Ascending aorta (tissue), 2 donors: ENCODE measurements at places on chromosomes 7 and 10.

DNA sequence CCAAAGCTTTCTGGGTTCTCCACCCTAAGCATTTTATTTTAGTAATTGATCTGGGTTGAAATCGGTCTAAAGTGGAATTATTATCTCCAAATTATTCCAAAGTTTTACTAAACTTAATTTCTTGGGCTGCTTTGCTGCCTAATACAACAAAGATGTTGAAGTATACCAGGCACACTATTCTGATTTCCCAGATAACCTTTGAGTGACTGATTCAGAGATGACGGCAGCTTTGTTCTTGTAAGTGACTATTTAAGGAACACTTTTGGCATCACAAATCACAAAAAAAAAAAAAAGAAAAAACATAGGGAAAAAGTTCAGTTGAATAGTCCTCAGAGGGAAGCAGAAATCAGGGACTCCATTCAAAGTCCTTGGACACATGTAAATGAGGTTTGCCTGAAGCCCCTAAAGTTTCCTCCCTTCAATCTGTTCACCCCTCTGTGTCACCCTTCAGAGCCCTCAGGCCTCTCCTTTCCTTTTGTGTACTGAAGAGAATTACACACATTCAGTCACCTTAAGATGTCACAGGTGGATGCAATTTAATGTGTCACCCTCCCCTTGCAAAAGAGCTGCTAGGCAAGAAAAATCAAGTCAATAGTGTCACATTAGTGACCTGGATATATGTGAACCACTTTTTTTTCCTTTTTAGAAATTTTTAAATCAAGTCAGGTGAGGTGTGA, 81.5 kb downstream of the RTKN2 start:
- DNase-seq = no peak

- no peak for DNase-seq
These were observed 36.3 kb downstream of the AKR1B1 start for GRCh38 chr7:134422638-134423037.

GRCh38 chr10:78581133-78581694, 487.6 kb upstream of the ZMIZ1 start:
- no peak for DNase-seq

DNA sequence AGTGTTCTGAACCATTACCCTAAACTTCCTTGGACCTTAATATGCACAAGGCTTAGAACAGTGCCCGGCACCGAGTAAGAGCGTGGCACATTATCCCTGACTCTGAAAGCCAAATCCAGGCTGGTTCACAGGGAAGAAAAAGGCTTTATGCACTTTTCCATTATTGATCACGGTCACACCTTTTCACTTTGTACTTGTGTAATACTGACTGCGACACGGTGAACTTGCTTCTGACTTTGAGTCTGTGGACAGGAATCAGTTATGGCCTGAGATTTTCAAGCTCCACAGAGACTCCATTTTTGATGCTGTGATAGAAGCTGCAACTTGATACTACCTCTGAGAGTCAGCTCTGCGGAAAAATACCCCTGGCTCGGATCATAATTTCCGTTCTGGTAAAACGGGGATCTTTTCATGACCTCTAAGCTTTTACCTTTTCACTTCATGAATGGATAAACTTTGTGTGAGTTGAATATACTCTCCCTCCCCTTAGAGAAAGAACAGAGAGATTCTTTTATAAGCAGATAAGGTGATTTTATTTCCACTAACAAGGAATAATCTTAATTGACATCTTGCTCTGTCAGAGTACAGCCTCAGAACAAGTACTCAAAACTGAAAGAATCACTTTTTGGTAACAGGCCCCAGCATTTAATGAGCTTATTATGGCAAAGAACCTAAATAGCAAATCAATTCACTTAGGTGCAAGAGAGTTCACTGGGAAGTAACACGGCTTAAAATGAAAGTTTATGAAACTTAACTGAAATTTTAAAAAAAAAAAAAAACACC, 88.8 kb downstream of the ELMO1 start:
- DNase-seq = no peak
